ENCODE measurements at places on chromosomes 3 and 15. TPM values are rescaled to one million over a fixed set of nuclear protein-coding genes. Genes with fewer than 3 reads are reported as not detected.

GREM1 gene
- 7.0 TPM for total RNA-seq

BCHE gene
- total RNA-seq: 5.3 TPM

CCDC174 gene
- 9.5 TPM for total RNA-seq

CRBN gene
- 29.5 TPM for total RNA-seq

RASL12 gene
- 3.2 TPM for total RNA-seq

FGF12 gene
- 0.57 TPM for total RNA-seq

THPO gene
- 0.57 TPM for total RNA-seq

ERC2 gene
- 1.9 TPM for total RNA-seq

ZNF80 gene
- total RNA-seq: not detected

SEMA3B gene
- 0.70 TPM for total RNA-seq

BLM gene
- 1.6 TPM for total RNA-seq

ZIC4 gene
- not detected for total RNA-seq

KNG1 gene
- total RNA-seq: not detected

EMC7 gene
- total RNA-seq: 34.3 TPM

FSIP1 gene
- total RNA-seq: 0.38 TPM

PTX3 gene
- not detected for total RNA-seq

DNA sequence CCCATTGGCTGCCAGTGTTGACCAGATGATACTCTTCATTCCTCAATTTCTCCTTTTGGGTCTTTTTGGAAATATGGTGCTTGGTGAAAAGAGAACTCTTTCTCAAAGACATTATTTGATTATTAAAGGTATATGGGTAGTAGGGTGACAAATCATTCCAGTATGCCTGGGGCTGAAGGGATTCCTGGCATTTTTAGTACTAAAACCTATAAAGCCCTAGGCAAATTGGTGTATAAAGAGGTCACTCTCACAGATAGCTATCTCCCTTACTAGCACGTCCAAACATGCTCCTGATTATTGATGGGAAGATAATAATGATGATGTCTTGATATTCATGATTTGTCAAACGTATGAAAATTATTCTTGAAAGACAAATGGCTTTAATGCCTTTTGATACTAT is 1.1 kb downstream of the GABRR3 start:
- DNase-seq: no peak

GRCh38 chr3:17119201-17120072 is 234.7 kb downstream of the PLCL2 start:
- DNase-seq: no peak

DNA sequence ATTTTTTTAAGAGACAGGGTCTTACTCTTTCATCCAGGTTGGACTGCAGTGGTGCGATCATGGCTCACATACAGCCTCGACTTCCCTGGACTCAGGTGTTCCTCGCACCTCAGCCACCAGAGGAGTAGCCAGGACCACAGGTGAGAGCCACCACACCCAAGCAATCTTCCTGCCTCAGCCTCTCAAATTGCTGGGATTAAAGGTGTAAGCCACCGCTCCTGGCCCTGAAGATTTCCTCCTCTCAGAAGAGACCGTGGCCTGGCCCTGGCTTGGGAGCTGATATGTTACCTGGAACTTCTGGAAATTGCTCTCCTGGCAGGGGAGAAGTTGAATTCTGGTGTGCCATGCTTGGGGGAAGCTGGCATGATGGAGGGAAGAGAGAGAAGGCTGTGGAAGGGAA is 36.2 kb downstream of the PPCDC start:
- DNase-seq: no peak

DNA sequence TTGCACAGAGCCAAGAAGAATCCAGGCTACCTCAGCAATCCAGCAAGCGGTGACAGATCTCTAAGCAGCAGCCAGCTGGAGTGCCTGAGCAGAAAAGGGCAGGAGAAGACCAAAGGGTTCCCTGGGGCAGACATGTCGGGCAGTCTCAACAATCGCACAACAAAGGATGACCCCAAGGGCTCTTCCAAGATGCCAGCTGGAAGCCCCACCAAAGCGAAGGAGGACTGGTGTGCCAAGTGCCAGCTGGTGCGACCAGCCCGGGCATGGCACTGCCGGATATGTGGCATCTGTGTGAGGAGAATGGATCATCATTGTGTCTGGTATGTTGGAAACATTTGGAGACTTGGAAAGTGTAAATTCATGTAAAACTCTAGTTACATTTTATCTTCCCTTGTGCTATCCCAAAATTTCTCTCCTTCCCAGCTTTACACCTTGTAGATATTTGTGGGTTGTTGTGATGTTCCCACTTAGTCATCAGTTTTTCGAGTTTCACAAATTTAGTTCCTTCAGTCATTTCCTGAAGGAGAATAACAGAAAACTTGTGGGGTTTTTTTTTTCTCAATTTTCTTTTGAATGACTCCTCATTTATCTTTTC is 6.4 kb downstream of the ZDHHC23 start:
- no peak for DNase-seq

DNA sequence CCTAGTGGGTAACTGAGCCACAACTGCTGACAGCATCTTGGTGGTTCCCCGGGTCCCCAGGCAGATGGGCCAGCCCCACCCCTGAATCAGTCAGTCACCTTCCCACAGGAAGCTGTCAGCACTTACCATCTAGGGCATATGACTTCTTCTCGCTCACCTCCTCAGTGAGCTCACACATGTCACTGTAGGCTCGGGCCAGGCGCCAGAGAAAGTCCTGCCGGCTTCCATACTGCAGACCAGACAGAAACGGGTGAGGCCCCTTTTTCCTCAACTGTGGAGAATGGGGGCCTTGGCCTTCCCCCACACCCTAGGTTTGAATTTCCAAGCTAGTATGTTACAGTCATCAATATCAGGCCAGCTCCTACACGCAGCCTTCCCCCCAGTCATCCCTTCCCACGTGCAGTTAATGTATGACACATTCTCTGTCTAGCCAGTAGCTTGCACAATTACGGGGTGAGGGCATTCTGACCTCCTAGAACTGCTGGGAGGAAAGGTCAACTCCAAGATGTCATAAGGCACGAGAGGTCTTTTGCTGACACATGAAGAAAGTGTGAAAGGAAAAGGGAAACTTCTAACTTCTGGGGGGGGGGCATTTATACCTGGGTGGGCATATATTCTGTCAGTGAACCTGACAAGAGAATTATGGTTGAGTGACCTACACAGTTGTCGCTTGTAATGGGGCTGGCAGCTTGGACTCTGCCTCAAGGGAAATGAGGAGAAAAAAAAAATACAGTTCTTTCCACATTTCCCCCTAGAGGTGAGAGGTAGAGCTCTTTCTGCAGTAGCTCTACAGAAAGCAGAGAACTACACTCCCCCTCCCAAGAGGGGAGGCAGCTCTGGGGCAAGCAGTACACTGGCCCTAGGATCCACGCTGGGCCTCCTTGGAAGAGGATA is 10.9 kb downstream of the RMDN3 start:
- no peak for DNase-seq

DNA sequence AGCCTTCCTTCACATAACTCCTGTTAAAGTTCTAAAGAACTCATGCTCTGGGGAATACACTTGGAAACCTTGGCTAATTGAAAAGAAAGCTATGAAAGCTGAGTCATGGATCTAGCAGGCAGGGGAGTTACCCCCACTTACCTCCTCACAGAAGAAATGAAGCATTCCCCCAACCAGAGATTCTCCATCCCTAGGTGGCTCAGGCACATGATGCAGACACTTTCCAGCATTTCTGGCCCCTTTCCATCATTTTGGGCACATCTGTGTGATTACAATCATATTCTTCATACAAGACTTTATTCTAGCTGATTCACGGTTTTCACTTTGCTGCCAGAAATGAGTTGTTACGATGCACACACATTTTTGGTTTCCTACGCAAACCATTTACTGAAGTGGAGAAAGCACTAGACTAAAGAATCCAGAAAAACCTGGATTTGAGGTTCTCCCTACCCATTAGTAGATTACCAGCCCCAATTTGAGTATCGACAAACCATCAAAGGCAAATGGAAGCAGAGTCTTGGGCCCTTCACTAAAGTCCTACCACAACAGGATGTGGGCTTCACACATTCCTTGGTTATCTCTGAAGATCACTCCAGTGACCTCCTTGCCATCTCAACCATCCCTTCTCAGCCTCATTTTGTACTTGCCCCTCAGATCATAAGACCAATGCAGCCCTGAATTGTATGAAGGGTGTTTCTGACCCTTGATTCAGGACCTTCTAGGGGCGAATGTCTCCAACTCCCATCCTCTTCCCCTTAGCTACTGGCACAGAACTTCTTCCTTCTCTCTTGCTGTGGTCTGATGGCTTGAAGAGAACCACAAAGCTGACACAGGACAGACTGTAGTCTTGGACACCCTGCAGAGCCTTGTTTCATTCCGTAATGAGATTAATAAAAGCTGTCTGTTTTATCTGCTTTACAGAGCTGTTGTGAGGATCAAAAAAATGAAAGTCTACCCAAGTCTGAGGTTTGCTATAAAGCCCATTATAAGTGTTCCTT is 42.5 kb upstream of the SNRK start:
- no peak for DNase-seq

DNA sequence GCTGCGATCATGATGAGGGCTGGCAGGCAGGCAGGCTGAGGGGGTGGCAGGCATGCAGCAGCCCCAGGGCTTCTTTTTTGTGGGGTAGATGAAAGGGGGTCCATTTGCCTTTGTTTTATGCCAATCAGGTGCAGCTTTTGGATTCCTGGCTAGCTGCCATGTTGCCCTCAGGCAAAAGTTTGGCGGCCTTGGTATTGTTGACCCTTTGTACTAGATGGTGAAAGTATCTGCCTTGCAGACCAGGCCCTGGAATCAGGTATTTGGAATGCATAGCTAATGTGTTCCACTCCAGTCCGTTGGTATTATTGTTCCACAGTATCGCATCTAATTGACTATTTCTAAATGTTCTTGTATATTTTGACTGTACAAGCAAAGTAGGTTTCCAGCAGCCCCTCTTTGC is 35.0 kb downstream of the EEFSEC start:
- no peak for DNase-seq

- no peak for DNase-seq
Measured at GRCh38 chr15:72491768-72492167, 17.6 kb downstream of the ARIH1 start.

GRCh38 chr3:14307656-14308302 is 94.6 kb upstream of the SLC6A6 start:
- no peak for DNase-seq

DNA sequence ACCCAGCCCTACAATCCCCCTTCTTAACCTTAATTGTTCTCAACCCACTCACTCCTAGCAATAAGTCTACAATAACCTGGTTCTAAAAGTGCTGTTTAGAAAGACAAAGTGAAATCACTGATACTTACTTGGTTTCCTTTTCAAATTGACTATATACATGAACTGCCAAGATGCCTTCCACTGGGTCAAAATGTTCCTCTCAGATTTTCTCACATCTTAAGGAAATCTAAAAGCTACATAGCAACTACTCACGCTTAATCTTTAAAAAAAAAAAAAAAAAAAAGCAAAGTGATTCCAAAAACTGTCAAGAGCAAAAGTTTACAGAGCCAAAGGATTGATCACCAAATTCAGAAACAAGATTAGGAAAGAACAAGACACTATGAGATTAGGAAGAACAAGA is 68.7 kb upstream of the MAP4 start:
- DNase-seq: no peak

DNA sequence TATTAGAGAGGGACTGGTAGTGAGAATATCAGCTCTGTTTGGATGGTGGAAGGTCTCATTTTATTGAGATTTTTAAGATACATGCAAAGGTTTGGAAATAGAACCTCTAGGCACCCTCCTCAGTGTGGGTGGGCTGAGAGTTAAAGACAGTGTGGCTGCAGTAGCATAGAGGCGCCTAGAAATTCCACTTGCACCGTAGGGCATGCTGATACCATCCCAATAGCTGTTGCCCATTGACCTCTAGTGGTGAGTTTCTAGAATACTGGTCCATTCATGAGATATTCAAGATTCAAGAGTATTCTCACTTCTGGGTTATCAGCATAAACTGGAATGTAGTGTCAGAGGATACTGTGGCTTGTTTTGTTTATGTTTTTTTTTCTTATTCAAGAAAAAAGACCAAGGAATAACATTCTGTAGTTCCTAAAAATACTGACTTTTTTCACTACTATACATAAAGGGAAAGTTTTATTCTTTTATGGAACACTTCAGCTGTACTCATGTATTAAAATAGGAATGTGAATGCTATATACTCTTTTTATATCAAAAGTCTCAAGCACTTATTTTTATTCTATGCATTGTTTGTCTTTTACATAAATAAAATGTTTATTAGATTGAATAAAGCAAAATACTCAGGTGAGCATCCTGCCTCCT is 87.2 kb downstream of the TGFBR2 start:
- DNase-seq: no peak

GRCh38 chr15:89893027-89893426 is 767 bp downstream of the AP3S2 start:
- no peak for DNase-seq

GRCh38 chr3:185807445-185808068 is 17.3 kb downstream of the IGF2BP2 start:
- DNase-seq: no peak

DNA sequence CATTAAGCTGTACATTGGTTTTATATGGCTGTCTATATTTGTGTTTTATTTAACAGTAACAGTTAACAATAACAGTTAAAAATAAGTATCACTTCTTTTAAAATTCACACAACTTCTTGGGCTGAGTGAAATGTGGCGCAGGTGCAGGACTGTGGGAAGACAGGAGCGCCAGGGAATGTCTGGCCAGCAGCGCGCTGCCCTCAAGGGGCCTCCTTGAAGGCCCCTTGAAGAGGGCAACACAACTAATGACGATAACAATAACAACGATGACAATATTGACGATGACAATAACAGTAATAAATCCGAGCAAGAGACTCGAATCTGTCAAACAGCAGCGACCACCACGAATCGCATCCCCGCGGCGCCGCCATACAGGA is 411 bp upstream of the PPP2R3A start:
- no peak for DNase-seq
